ENCODE measurements at places on chromosomes 6 and 20. TPM values are rescaled to one million over a fixed set of nuclear protein-coding genes. Genes with fewer than 3 reads are reported as not detected.

TSBP1 gene
- under 0.01 TPM for total RNA-seq

GRCh38 chr6:37717836-37718251, 20.2 kb upstream of the MDGA1 start:
- peak; percentile 11 for DNase-seq

- DNase-seq: peak; percentile 1
Measured at GRCh38 chr20:12821249-12821648, 187.5 kb upstream of the SPTLC3 start.

SDC4 gene
- total RNA-seq: 129 TPM

DNA sequence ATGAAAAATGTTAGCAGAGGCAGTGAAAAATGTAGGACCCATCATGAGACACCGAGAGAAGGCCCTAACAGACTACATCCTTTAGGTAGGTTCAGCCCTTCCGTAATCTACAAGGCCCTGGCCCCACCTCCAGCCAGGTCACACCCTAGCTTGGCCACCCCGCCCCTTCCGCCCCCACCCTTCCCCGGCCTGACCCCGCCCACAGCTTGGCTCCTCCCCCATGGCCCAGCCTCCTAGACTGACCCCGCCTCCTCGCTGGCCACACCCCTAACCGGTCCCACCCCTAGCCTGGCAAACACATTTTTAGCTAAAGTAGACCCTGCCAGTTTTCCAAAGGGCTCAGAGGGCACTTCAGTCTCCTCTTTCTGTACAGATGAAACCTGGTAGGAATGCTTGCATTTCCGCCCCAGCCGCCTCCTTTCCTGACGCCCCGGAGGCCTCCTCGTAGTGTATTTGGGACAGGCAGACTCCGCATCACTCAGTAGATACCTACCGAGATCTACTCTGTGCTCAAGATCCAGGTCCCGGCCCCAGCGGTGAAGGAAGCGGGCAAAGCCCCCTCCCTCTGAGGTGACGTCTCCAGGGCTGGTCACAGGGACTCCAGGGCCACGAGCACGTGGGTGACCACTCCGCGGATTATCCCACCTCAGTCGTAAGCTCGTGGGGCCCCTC, 443.5 kb downstream of the PREX1 start:
- no peak for DNase-seq

Measured in fibroblast of villous mesenchyme (primary cell).